ENCODE measurements at places on chromosomes 11 and 22. TPM values are rescaled to one million over a fixed set of nuclear protein-coding genes. Genes with fewer than 3 reads are reported as not detected.

DNA sequence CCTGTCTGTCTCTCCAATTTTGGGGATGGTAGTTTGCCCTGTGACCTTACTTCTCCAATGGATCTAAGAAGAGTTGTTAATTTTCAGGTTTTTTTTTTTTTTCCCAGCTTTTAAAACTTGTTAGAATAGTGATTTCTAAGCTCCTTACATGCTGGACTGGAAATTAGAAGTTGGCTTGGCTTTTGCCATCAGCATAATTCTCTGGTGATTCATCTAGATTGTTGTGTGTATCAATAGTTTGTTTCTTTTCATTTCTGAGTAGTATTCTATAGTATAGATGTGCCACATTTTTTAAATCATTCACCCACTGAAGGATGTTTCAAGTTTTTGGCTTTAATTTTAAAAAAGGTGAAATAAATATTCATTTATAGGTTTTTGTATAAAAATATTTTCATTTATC, 51.4 kb downstream of the ADAMTS15 start:
- no peaks in the 10 kb centered on the region for H3K36me3 ChIP-seq
- no peak overlapping the region for H3K4me3 ChIP-seq
- H3K27ac ChIP-seq: no peak overlapping the region

DNA sequence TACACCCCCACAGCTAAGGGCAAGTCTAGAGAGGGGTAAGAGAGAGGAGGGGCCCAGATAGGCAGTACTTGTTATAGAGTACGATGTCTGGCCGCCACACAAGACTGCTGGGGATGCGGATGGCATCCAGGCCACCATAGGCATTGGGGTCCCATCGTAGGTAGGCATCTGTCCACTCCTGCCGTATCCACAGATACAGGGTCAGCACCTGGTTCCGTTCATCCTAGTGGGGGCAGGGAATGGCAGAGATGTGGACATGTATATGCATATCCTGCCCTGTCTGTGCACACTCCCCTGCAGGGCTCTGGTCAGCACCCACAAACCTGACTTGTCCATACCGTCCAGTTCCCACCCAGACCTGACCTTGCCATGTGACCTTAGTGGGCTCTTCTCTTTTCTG, 2.1 kb downstream of the CHRNA10 start:
- DNase-seq: no peak
- H3K4me1 ChIP-seq: no peaks in the 10 kb centered on the region
- H3K27ac ChIP-seq: no peak overlapping the region
- no peaks in the 10 kb centered on the region for H3K27me3 ChIP-seq
- peaks cover 35% of the 10 kb centered on the region for H3K36me3 ChIP-seq

DNA sequence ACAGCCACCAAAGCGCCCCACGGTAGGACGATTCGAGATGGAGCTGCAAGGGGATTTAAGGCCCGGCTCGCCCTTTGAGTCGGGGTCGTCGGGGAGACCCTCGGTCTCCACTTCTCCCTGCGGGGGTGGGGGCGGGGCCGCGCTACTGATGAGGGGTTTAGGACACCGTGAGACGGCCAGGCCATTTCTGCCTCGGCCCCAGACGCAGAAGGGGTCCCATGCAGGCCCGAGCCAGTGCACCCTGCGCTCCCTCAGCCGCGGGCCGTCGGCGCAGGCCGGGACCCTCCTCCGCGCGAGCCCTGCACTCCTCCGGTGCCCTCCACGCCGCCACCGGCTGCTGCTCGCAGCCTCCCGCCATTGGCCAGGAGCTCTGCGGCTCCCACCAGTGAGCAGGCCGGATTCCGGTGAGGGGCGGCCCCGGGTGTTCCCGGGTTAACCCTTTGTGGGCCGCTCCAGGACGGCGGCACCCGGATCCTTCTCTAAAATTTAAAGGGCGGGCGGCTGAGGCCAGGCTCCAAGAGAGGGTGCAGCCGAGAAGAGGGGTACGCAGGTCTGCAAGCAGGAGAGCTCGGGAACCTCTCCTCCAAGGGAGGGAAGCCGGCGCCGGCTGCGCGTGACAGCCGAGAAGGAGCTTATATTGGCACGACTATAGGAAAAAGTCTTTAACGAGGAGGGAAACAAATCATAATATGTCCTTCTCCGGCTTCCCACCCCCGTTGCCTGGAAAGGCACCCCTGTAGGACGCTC, 18.0 kb downstream of the CREB3L1 start:
- H3K4me3 ChIP-seq: peak overlapping the region; percentile 5
- peaks cover 10% of the 10 kb centered on the region for H3K4me1 ChIP-seq
- DNase-seq: peak; percentile 79
- peaks cover 7% of the 10 kb centered on the region for H3K27me3 ChIP-seq

GRCh38 chr11:131867457-131868257, 497.2 kb downstream of the NTM start:
- DNase-seq: no peak
- no peak overlapping the region for H3K27ac ChIP-seq
- H3K27me3 ChIP-seq: no peaks in the 10 kb centered on the region
- no peaks in the 10 kb centered on the region for H3K4me1 ChIP-seq
- H3K4me3 ChIP-seq: no peak overlapping the region

DNA sequence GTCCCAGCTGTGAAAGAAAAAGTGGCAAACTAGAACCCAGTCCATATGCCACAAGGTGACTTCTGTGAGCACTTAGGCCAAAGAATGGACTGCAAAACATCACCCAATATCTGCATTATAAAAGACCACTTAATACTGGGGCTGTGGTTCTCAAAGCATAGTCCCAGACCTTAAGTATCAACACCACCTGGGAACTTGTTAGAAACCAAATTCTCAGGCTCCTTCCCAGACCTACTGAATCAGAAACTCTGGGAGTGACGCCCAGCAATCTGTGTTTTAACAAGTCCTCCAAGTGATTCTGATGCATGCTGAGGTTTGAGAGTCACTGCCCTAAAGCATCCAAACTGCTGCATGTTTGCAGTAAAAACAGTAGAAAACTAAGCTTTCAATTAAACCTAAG, 81.3 kb downstream of the SERGEF start:
- no peaks in the 10 kb centered on the region for H3K27me3 ChIP-seq
- H3K4me1 ChIP-seq: no peaks in the 10 kb centered on the region
- H3K27ac ChIP-seq: no peak overlapping the region
- peaks cover 2% of the 10 kb centered on the region for H3K36me3 ChIP-seq
- H3K4me3 ChIP-seq: no peak overlapping the region

GRCh38 chr11:1565904-1566247, 6.2 kb downstream of the DUSP8 start:
- no peak overlapping the region for H3K4me3 ChIP-seq
- H3K4me1 ChIP-seq: peaks cover 10% of the 10 kb centered on the region
- no peaks in the 10 kb centered on the region for H3K36me3 ChIP-seq
- H3K27ac ChIP-seq: no peak overlapping the region
- H3K27me3 ChIP-seq: no peaks in the 10 kb centered on the region

- no peaks in the 10 kb centered on the region for H3K36me3 ChIP-seq
- H3K27ac ChIP-seq: no peak overlapping the region
- H3K4me1 ChIP-seq: no peaks in the 10 kb centered on the region
- no peaks in the 10 kb centered on the region for H3K27me3 ChIP-seq
These were observed 12.6 kb upstream of the MRPL23 start for GRCh38 chr11:1934335-1935155.

GRCh38 chr11:69295995-69296889, 2.3 kb downstream of the MYEOV start:
- DNase-seq: no peak
- peak overlapping the region; percentile 13 for H3K4me3 ChIP-seq
- no peak overlapping the region for H3K27ac ChIP-seq

DNA sequence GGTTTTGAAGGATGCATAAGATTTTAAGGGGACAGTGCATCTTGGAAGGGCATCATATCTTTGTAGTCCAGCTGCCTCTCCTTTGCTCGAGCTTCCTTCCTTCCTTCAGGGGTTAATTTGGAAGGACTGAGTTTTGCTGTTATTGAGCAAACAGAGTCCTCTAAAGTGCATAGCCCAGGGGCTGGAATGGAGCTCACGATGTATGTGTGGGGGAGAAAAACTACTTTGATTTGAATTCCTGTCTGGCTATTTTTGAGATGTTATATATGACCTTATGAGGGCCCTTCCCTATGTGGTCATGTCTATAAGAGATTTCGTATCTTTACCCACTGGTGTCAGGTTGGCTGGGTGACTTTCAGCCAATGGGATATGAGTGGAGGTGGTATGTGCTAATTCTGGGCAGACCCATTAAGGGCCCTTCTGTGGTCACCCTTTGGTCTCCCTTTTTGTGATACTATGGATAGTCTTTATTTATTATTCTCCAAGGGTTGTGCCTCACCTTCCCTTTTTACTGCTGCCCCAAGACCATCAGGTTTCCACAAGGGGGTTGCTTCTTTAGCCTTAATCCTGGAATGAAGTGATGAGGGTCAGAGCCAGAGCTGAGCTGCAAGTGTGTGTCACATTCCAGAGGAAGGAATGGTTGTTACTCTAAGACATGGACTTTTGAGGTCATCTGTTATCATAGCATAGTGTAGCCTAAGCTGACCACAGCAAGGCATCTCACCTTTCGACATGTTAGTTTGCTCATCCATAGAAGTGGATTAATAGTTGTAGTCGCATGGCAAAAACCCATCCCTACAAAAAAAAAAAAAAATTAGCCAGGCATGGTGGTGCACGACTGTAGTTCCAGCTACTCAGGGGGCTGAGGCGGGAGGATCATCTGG, 54.6 kb downstream of the LRRC74B start:
- H3K27me3 ChIP-seq: no peaks in the 10 kb centered on the region
- no peak overlapping the region for H3K27ac ChIP-seq
- no peak overlapping the region for H3K4me3 ChIP-seq
- no peaks in the 10 kb centered on the region for H3K36me3 ChIP-seq

DNA sequence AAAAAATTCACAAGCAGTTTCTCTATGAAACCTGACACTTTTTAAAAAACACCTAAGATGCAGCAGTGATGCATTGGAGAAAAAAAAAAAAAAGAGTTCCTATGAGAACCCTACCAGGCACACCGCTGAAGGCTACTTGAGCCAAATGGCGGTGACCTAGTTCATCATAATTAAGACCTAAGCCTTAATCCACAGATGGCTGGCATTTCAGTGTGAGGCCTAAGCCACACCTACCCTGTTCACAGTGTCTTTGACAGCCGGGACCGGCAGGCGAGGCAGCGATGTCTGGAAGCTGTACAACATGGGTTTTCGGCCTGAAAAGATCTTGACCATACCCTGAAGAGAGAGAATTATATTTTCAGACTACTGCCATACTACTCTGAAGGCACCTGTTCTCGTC, 38.0 kb downstream of the CPT1A start:
- H3K27ac ChIP-seq: no peak overlapping the region
- no peaks in the 10 kb centered on the region for H3K4me1 ChIP-seq
- H3K4me3 ChIP-seq: no peak overlapping the region
- no peak for DNase-seq
- H3K36me3 ChIP-seq: peaks cover 23% of the 10 kb centered on the region

DNA sequence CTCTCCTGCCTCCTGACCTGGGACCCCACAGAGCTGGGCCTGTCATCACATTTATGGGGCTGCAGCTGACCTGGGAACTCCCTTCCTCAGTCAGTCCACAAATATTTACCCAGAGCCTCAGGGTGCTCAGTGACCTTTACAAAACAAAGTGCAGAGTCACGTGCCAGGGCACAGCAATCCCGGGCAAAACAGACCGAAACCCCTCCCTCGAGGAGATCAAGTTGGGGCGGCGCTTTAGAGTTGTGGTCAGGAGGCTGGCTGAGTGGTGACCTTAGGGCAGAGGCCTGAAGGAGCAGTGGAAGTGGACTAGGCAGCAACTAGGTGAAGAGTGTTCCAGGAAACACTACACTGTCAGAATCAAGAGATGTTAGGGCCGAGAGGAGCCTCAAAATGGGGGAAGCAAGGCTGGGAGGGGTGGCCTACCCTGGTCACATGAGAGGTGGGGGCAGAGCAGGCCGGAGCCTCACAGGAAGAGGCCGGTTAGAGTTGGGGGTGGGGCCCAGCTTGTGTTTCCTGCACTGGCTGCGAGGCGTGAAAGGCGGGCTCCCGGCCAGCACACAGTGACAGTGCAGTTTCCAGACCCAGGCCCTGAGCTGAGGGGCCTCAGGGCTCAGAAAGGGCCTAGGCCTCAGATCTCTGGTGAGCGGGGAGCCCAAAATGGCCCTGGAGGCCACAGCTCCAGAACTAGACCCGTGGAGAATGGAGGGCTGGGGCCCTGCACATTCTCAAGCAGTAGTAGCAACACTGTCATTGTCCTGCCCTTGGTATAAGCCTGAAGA, 3.7 kb upstream of the NEAT1 start:
- peaks cover 57% of the 10 kb centered on the region for H3K4me1 ChIP-seq
- no peaks in the 10 kb centered on the region for H3K27me3 ChIP-seq
- H3K4me3 ChIP-seq: peak overlapping the region; percentile 86

- no peak for DNase-seq
- no peaks in the 10 kb centered on the region for H3K36me3 ChIP-seq
- H3K27me3 ChIP-seq: no peaks in the 10 kb centered on the region
- H3K4me1 ChIP-seq: peaks cover 11% of the 10 kb centered on the region
- no peak overlapping the region for H3K4me3 ChIP-seq
These were observed 379 bp upstream of the RAB38 start for GRCh38 chr11:88175569-88176075.

GRCh38 chr11:6271598-6271997, 12.0 kb downstream of the CCKBR start:
- H3K36me3 ChIP-seq: no peaks in the 10 kb centered on the region
- no peak for DNase-seq
- no peaks in the 10 kb centered on the region for H3K4me1 ChIP-seq
- H3K27me3 ChIP-seq: no peaks in the 10 kb centered on the region
- no peak overlapping the region for H3K27ac ChIP-seq
- H3K4me3 ChIP-seq: no peak overlapping the region

The GRK2 gene
- total RNA-seq: 310 TPM

The MMP3 gene
- total RNA-seq: not detected

The OR4A5 gene
- total RNA-seq: not detected

The GAL gene
- not detected for total RNA-seq

The WEE1 gene
- total RNA-seq: 11.1 TPM

The SCUBE1 gene
- not detected for total RNA-seq

The ZP1 gene
- 0.33 TPM for total RNA-seq

The INSC gene
- not detected for total RNA-seq

The PHLDB1 gene
- total RNA-seq: 3.9 TPM
